KG1 (cell line): ENCODE measurements at places on chromosomes 12 and 14.

- DNase-seq: no peak
Observed at GRCh38 chr14:42277840-42278239, 671.2 kb downstream of the LRFN5 start.

DNA sequence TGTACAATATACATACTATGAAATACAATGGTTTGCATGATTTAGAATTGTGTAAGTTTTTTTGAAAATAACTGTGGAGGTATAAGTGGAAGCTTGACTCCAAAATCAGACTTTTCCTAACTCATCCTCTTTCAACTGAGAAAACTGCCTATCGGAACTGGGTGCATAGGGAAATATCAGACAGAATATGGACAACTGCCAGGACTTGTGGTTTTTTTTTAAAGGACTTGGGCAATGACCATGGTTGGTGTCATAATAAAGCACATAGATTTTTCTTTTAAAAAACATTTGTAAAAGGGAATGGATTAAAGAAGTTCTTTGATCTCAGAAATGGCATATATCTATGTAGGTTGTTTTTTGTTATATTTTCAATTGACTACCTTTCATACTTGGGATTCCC, 53.3 kb upstream of the LRRK2 start:
- no peak for DNase-seq

DNA sequence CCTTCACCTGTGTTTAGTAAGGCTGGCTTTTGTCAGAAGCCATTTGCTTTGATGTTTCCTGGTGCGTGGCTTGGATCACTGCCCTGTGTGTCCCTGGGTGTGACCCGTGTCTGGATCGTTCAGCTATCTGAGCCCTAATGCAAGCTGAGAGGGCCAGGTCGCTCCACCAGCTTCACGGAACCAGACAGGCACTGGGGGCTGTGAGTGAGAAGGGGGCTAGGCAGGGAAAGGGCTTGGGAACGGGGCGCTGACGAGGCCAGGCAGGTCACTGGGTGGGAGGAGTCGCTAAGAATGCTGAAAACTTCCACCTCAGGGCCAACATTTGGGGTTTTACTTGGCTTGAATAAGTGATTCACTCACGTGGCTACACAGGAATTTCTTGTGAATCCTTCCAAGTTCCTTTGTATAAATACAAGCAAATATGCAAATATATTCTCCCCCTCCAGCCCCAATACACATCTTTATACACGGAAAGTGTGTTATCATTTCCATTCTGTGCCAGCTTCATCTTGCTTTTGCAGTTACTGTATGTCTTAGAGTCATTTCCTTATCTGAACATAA, 24.2 kb upstream of the MMP17 start:
- DNase-seq: no peak

DNA sequence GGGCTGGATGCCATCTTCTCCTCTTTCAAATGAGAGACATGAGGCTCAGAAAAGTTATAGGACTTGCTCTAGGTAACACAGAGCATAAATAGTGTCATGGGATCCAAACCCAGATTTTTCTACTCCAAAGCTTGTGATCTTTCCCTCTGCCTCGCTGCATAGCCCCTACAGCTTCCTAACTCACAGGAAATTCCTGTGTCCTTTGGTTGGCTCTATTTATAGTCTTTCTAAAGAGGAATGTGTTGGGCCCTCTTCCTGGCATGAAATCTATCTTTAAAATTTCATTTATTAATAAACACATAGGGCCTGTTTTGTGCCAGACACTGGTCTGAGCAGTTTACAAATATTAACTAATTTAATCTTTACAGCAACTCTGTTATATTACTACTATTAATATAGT, 9.8 kb upstream of the KCNA5 start:
- DNase-seq: no peak

DNA sequence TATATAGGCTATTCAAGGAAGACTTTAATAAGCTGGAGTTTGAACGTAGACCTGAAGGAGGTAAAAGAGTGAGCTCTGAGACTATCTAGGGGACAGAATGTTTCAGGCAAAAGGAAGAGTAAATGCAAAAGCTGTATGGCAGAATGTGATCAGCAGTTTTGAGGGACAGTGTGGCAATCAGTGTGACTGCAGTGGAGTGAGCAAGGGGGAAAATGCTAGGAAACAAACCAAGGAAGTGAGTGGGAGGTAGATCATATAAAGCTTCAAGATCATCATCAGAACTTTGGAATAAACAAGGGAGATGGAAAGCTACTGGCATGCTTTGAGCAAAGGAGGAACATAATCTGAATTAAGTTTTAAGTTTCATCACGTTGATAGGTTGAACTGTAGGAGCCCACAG, 67.5 kb upstream of the BTG1 start:
- DNase-seq: no peak

GRCh38 chr14:29796853-29797252, 130.8 kb downstream of the PRKD1 start:
- no peak for DNase-seq

DNA sequence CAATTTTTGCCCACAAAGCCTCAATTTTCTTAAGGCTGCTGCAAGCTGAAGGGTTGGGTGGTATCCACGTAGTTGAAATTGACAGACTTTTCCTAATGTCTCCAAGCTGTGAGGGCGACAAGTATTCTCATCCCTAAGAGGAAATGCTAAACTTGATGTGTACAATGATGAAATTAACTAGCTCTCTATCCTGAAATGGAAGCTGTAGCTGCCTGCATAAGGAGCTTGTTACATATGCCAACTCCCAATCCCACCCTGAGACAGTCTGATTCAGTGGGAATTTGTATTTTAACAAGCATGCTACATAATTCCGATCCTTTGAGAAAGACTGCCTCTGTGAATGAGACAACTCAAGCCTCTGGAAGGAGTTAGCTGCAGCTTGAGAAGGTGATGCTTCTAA, 45.7 kb upstream of the MDM1 start:
- DNase-seq: no peak

GRCh38 chr12:26749781-26750180, 83.2 kb downstream of the ITPR2 start:
- no peak for DNase-seq

DNA sequence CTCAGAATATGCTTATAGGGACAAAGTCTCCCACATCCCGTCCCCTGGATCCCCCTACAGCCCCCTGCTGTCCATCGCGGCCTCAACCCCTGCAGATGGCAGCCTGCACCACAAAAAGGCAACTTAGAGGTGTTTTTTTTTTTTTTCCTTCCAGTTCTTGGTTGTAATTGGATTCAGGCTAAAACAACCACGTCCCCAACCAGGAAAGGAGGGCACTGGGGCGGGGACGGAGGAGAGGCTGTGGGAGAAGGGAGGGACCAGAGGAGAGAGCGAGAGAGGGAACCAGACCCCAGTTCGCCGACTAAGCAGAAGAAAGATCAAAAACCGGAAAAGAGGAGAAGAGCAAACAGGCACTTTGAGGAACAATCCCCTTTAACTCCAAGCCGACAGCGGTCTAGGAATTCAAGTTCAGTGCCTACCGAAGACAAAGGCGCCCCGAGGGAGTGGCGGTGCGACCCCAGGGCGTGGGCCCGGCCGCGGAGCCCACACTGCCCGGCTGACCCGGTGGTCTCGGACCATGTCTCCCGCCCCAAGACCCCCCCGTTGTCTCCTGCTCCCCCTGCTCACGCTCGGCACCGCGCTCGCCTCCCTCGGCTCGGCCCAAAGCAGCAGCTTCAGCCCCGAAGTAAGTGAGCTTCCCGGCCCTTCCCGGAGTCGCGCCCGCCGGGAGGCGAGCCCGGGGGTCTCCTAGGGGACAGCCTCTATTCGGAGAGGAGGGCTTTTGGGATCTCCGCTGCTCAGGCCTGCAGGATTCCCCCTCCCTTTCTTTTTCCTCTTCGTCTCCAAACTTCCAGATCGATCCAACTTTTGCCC, at the start of gene MMP14:
TSS of gene MMP14 (plus strand) at position 285 of the 813 bp plus-strand sequence. CDS start at position 518, 233 bp downstream.
- no peak for DNase-seq

DNA sequence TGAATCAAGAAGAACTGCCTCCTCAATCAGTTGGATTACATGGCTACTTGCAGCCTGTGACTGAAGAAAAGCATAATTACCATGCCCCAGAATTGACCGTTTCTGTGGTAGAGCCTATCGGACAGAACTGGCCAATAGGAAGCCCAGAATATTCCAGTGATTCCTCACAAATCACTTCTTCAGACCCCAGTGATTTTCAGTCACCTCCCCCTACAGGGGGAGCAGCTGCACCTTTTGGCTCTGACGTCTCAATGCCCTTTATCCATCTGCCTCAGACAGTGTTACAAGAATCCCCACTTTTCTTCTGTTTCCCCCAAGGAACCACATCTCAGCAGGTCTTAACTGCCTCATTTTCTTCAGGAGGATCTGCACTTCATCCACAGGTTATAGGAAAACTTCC, 80.8 kb downstream of the RAD52 start:
- DNase-seq: no peak

DNA sequence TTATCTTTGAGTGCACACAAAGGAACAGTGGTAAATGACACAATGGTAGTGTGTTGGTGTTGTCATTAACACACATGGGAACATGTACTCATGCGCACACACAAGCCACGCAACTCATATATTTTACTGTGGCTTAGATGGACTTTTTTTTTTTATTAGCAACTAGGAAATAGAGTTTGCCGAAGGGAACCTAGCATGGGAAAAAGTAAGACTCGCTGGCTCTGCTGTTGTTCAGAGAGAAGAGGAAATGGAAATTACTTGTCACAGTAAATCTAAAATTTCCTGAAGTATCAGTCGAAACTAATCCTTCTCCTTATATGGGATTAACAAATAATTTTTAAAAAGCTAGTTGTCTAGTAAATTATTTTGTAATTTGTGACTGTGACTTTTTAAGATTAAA, 33.7 kb upstream of the IL22 start:
- no peak for DNase-seq

DNA sequence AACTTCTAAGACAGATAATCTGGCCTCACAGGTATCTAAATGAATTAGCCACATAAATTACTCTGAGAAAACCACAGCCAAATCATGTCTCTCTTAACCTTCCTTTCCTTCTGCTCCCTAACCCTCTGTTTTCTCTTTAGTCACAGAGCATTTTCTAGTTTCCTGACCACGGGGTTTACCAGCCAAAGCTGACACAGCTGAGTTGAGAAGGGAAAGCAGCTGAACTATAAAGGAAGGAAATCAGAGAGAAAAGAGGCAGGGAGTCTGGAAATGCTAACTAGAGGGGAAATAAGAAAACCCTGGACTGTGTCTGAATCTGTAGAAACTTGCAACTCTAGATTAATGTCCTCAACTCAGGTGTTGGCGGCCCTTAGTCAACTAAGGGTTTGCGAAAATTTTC, 24.4 kb downstream of the ANKS1B start:
- DNase-seq: no peak

GRCh38 chr12:131466306-131466705, 244.6 kb upstream of the SFSWAP start:
- no peak for DNase-seq

DNA sequence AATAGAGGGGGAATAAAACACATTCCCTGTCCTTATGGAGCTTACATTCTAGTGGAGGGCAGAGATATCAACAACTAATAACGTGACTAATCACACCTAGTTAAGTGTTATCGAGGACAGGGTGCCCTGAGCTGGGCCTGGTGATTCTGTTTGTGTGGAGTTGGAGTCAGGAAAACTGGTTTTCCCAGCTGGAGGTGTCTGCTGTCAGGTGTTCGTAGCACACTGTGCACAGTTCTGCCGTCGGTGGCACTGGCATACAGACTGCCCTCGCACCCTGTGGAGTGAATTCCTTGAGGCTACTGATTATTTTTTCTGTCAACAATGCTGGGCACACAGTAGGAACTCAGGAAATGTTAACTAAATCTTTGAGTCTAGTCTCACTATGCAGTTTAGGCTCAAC, 900 bp upstream of the MTERF2 start:
- DNase-seq: no peak

GRCh38 chr12:68319988-68320623, 12.1 kb downstream of the MDM1 start:
- no peak for DNase-seq

DNA sequence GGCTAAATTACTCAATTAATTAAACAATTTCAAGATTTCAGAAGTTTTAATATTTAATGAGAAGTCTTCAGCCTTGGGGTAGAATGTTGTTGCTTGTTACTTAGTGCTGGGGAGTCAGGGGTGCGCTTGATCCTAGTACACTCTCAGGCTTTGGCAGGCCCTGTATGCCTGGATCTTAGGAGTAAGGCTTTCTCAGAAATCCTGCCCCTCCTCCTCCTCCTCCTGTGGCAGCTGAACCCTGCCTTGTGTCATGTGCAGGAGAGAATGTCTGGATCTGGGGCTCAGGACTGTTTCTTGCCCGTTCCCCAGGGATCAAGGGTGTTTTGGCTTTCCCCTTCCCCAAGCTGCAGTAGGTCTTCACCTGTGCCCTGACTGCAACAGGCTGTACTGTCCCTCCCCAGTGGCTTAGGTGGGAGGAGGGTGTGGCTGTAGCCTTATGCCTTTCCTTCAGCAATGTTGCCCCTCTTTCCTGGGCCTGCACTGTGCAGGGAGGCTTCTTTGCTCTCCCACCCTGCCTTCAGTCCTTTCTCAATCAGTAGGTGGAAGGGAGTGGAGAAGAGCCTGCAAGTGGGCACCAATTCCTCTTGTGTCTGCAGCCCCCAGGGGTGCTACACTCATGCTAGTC, 108.2 kb downstream of the SLC38A6 start:
- no peak for DNase-seq

DNA sequence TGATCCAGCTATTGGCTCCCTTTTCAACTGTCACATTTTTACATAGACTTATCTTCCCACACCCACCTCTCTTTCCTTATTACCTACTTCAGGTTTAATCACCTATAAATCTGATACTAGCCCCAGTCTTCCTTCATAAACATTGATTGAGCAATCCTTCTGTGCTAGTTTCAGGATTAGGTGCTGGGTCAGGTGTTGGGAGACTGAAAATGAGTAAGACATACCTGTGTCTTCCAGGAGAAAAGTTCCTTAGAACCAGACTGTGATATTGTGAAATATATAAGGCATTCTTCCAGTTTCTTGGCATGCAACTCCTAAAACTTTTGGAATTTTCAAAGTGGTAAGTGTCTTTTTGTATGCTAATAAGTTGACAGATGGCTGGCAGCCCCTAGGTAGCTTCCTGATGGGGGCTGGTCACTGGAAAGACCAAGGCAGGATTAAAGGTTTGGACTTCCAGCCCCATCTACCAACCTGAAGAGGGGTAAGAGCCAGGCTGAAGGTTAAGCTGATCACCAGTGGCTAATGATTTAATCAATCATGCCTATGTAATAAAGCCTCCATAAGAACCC, 4.6 kb downstream of the ANO6 start:
- no peak for DNase-seq
